ENCODE measurements at places on chromosomes 1 and 21.

- no peak for DNase-seq
These were observed 224.6 kb downstream of the FGGY start for GRCh38 chr1:59521456-59521855.

- no peak for DNase-seq
These were observed 46.9 kb downstream of the CR1L start for GRCh38 chr1:207691841-207692240.

DNA sequence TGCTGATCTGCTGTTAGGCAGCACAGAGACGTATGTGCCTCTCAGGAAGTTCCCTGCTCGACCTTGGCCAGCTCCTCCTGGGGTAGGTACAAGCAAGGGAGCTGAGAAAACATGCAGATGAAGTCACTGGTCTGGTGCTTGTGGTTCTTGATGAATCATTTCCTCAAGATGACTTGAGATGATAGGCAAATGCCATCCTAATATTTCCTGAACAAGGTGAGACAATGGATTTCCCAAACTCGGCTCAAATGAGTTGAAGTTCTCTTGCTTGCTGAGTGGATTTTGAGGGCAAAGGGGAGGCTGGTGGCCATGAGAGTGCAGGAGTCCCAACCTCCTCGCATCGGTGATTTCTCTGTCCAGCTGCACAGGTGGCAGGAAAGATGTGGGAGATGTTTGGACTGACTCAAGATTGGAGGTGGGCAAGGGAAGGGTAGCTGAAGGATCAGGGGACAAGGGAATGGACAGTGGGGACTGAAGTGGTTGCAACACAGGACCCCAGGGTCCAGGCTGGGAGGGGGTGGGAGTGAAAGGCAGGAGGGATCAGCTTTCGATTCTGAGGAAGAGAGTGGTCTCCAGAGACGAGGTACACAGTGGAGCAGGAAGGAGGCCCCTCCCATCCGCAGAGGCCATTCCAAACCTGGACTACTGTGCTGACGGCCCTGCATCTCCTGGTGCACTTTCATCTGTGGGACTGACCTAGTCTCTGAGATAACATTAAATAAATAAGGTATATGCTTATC is 63.9 kb downstream of the CAPN2 start:
- peak; percentile 7 for DNase-seq

GRCh38 chr1:163258181-163258580 is 55.5 kb upstream of the RGS5 start:
- no peak for DNase-seq

- no peak for DNase-seq
These were observed 910 bp downstream of the RUNX1 start for GRCh38 chr21:35048183-35048601.

- no peak for DNase-seq
These were observed 106.5 kb upstream of the EDEM3 start for GRCh38 chr1:184860985-184861754.

DNA sequence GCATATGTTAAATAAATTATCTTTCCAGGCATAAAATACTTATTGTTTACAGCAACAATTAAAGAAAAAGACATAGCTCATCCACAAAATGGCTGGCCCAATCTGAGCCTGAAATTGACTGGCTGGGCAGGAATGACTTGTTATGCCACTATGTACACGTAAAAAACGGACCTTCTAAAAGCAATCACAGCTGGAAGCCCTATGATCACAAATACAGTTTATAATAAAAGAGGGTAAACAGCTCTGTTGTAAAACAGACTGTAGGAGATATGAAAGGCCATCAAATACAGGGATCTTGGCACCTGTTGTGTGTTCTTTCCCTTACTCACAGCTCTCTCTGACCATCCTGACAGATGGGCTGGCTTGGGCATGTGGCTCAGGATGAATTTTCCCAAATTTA is 70.5 kb upstream of the DMRTA2 start:
- DNase-seq, result no peak

DNA sequence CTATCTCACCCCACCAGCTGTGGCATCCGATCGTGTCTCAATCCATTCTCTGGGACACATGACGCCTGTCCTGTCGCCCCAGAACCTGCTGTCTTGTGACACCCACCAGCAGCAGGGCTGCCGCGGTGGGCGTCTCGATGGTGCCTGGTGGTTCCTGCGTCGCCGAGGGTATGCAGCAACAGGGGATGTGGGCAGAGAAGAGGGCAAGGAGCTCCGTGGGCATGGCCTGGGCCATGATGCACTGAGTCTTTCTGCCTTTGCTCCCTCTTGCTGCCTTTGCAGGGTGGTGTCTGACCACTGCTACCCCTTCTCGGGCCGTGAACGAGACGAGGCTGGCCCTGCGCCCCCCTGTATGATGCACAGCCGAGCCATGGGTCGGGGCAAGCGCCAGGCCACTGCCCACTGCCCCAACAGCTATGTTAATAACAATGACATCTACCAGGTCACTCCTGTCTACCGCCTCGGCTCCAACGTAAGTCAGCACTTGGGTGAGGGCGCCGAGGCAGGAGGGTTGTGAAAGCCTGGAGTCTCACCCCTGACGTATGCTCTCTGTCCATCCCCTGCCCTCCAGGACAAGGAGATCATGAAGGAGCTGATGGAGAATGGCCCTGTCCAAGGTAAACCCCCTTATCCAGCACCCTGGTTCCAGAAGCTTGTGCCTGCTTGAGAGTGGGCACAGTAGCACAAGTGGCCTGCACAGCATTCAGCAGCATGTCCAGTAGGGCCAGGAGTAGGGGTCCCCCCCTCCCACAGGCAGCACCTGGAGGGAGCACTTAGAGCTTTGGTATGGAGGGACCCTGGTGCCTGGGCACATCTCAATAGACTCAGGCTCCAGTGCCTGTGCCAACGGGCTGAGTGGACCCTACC is 8.8 kb downstream of the TINAGL1 start:
- DNase-seq, result no peak

DNA sequence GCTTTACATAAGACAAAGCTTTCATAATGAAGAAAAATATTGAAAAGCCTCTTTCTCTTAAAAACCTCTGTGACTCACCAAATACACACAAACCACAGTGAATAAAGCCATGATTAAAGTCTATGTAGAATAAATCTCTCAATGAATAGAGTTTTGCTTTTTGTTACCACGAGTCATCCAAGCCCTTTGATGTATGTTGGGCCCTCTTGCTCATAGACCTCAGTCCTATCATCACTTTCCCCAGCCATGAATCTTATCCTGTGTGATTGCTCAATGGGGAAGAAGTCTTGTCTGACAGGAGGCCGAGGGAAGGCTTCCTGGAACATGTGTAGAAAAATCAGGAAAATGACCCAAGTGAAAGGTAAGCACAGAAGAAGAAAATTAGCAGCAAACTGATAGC is 60.8 kb downstream of the NGF start:
- DNase-seq, result no peak

DNA sequence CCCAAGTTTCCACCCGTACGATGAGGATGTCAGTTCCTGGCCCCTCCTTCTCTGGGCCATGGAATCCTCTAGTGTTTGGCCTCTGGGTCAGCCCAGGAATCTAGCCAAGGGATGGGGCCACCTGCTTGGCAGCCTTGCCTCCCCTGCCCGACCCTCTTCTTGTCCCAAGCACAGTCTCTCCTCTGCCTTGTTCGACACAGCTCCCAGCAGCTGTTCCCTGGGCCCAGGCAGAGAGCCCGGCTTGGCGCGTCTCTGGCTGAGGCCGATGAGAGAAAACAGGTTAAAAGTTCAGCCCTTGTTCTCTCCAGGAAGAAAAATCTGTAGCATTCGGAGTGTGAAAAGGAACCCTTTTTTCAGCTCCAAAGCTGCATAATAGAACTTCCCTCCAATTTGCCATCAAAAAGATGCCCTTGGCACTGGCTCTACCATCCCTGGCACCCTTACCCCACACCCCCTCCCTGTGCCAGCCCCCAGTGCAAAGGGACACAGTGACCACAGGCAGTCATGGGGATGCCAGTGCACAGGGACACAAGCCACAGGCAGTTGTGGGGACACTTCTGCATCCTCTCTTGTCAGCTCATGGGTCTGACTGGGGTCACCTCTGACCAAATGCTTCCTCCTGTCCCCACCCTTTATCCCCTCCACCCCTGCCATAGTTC is 68.4 kb downstream of the EPHB2 start:
- DNase-seq, result no peak

DNA sequence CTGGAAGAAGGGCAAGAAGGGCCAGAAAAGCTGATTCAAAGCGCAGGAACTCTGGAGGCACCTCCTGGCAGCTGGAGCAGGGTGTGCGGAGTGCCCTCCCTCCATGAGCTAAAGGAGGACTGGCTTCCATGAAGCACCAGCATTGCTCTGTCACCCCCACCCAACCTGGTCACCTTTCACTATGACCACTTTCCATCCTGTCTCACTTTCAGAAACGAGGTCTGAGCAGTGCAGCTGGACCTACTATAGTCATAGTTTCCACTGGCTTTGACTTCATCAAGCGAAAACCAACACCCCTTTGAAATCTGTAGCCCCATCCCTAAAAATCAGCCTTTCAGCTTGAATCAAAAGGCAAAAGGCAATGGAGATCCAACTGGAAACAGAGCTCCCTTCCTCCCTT is 84.8 kb upstream of the CACNA1E start:
- no peak for DNase-seq

GRCh38 chr1:243962541-243962940 is 88.5 kb upstream of the ZBTB18 start:
- no peak for DNase-seq

- no peak for DNase-seq
These were observed 233.9 kb downstream of the DISC1 start for GRCh38 chr1:231860221-231861088.

DNA sequence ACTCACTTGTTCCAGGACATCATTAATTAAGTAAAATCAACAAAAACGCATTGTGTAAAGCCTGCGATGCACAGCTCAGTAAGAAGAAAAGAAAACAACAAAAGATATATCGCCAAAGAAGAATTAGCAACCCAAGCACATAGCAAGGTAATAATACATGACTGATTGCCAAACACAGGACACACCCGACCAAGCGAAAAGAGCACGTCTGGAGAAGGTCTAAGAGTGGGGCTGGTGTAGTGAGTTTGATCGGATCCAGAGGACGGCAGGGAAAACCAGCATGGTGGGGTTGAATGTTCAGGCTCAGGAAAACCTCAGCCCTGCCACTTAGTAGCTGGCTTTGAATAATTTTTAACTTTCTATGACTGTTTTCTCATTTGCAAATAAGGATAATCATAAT is 69.8 kb downstream of the JAK1 start:
- DNase-seq, result no peak

- DNase-seq, result no peak
These were observed 1.8 kb upstream of the SYT2 start for GRCh38 chr1:202711949-202712635.

DNA sequence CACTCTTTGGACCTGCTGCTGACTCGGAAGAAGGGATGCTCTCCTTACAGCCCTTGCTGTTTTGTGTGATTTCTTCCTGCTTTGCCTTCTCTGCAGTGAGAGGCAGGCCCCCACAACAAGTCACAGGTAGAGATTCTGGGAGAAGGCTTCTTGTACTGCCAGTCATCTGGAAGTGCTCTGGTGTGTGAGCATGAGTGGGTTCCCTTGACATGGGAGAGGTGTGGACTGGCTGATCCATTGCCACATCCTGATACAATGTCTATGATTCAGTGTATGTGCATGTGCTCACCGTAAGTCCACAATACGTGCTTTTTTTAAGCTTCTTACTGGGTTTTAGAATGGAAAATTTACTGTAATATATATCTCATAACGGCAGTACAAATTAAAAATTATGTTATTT is 46.0 kb upstream of the PLA2G4A start:
- DNase-seq, result no peak

DNA sequence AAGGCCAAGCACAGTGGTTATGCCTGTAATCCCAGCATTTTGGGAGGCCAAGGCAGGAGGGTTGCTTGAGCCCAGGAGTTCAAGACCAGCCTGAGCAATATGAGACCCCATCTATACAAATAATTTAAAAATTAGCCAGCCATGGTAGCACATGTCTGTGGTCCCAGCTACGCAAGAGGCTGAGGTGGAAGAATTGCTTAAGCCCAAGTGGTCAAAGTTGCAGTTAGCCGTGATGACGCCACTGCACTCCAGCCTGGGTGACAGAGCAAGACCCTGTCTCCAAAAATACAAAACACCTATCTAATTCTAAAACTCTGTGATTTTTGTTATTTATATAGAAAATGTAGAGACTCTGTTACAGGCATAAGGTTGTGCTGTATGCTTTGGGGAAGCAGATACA is 44.2 kb upstream of the ZYG11A start:
- no peak for DNase-seq

- DNase-seq, result no peak
These were observed at the start of gene GPR61 for GRCh38 chr1:109539676-109540075. Gene GPR61 (plus strand): TSS chr1:109539872. CDS start chr1:109543023, 3,151 bp downstream.

- no peak for DNase-seq
These were observed 66.4 kb downstream of the RGS13 start for GRCh38 chr1:192702212-192702902.

DNA sequence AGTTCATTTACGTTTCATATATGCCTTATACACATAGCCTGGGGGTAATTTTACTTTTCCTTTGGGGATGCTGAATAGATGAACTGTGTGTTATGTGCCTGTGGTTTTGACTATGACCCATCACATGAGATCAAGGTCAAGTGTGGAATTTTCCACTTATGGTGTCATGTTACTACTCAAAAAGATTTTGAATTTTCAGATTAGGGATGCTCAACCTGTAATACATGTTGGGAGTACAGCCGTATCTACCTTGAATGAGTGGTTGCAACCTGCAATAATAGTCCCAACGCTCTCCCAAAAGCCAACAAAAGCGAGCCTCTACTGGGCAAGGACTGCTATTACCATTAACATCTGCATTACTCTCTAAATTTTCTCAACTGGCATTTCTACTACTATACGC is 68.5 kb upstream of the SDC3 start:
- no peak for DNase-seq

DNA sequence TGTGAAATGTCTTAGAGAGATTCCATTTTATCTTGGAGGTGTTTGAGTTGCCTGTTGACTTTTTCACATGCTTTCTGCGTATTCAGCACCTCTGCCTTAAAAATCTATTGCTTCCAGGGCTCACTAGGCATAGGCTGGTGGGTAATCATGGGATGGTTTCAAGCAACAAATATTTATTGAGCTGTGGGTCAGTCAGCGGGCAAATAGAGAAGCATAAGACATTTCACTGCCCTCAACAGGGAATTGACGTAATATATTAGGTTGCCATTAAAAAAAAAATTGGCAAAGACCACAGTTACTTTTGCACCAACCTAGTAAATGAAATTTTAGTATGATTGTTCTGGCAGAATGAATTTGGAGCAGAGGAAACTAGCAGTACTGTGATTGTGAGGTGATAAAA is 44.3 kb upstream of the NBL1 start:
- no peak for DNase-seq

- DNase-seq, result no peak
These were observed 255.6 kb downstream of the GRIK3 start for GRCh38 chr1:36778740-36779139.

GRCh38 chr1:161473348-161473747 is 31.9 kb upstream of the FCGR2A start:
- DNase-seq, result no peak

DNA sequence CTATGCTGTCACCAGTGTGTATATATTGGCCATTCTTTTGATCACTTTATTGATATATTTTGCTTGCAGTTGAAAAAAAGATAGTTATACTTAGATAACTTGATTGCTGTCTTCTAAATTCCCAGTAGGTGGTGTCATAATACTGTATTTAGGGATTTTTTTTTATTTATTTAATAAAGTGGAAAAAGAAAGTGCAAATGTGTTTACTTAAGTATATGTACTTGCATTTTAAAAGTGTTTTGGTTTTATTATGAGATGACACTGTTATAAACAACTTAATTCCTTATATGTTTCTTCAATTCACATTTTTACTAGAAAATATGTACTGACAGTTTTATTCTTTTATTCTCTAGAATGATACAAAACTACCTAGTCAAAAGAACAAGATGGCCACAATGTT is 164.8 kb downstream of the USP25 start:
- DNase-seq, result no peak
